AG08395 (cell line): ENCODE measurements at places on chromosomes 2 and 18.

GRCh38 chr2:88442473-88442872 is 10.0 kb downstream of the FOXI3 start:
- DNase-seq = no peak

DNA sequence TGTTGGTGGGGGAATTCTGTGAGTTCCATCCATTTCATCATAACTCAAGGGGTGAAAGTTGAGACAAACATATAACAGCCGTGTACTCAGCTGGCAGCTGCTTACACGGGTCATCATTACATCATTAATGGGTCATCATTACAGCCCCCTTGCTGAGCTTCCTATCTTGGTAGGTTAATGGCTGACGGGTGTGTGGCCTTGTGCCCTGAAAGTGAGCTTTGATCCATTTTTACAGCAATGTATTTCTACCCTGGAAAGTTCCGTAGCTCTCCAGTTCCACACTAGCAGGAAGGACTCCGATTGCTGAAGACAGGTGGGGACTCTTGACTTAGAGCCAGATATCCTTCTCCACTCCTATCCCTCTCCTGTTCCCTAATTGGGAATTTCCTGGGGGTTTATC is 105.2 kb upstream of the DLX2 start:
- DNase-seq = no peak

DNA sequence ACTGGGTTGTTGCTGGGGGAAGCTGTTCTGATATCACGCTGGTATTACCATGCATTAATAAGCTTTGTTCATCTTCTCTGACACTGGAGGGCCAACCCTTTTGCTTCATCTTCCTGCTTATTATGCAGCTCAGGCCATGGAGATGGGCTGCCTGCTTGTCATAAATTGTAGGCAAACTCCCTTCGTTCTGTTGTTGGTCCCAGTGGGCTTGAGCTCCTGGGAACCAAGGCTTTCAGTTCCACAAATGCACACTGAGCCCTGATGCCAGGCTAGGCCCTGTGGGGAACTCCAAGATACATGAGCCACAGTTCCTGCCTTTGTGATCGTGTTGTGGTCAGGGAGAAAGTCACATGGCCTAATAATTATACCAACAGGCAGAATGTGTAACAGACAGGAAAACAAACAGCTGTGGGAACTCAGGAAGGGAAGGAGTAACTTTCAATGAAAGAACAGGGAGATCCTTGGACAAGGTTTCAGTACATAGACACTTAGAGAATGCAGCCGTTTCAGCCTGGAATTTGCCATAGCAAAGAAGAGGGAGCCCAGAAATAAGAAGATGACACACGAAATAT is 49.0 kb upstream of the BCL2L11 start:
- DNase-seq = peak; percentile 67

- DNase-seq = no peak
Observed at GRCh38 chr18:76963936-76964335, 141.6 kb downstream of the ZNF236 start.

- DNase-seq = no peak
Observed at GRCh38 chr2:197661626-197662025, 13.8 kb downstream of the RFTN2 start.

GRCh38 chr2:137992039-137992646 is 27.9 kb downstream of the HNMT start:
- no peak for DNase-seq

DNA sequence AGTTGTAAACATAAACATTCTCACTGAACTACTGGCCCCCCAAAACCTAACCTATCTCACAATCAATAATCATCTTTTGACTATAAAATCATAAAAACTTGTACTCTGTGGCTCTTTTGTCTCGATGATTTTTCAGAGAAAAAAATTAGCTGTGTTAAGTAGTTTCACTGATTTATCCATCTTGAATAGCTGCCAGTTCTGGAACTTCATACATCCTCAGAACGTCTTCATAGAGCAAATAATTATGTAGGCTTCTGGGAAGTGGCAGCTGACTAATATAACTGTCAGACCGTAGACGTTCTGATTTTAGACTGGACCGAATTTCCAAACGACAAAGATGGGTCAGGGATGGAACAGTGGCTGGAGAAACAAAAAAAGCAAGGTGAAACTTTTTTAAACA is 97.3 kb upstream of the CHAC2 start:
- DNase-seq = no peak

DNA sequence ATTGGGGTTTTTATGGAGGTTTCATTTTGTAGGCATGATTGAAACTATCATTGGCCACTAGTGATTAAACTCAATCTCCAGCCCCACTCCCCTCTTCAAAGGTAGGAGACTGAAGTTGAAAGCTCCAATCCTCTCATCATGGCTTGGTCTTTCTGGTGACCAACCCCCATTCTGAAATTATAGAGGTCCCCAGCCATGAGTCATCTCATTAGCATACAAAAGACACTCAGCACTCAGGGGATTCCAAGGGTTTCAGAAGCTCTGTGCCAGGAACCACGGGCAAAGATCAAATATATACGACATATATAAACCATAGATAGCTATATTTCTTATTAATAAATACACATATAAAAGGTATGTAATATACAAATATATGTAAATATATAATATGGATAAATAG is 256.0 kb upstream of the POU3F3 start:
- DNase-seq = no peak

GRCh38 chr2:17470855-17471641 is 47.2 kb downstream of the RAD51AP2 start:
- DNase-seq = no peak

GRCh38 chr2:85410584-85411404 is 628 bp upstream of the CAPG start:
- DNase-seq = no peak

- DNase-seq = no peak
Observed at GRCh38 chr2:219907011-219907365, 279.6 kb downstream of the SLC4A3 start.

DNA sequence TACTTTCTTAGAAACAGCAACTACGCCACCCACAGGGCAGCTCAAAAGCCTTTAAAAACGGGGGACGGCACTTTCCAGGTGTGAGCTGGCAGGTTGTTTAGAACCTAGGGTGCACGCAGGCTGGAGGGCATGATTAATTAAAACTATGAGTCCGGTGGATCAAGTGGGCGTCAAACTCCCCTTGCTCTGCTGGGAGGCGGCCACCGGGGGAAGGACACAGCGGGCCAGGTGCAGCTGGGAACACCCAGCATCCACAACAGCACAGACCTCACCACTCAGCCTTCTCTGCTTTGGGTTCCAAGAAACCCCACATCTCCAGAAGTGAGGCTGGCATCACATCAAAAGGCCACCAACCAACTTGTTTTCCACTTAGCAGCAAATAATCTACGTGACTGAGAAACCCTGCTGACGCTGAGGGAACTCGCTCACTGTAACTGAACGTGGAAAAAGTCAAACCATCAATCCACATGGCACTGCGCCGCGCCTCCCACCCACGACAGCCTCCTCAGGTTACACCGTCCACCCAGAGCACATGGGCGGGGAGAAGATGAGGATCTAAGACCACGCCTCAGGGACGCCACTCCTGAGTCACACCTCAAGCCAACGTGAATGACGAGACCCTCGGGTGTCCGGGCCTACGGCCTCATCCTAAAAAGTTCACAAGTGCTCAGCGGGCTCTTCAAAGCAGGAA is 118.2 kb downstream of the ZNF516 start:
- DNase-seq = no peak

DNA sequence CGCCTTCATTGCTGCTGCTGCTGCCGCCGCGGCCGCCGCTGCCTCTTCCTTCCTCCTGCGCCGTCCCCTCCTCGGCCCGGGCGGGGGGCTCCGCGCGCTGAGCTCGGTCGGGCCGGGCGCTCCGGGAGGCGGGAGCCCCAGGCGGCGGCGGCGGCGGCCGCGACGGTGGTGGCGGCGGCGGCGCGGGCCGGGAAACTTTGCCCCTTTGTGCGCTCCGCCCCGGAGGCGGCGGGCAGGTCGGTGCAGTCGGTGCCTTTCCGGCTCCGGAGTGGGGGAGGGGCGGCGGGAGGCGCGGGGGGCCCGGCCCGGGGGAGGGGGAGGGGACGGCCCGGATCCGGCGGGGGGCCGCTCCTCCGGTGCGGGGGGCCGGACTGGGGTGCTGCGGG is 205 bp downstream of the TET3 start:
- DNase-seq = no peak

DNA sequence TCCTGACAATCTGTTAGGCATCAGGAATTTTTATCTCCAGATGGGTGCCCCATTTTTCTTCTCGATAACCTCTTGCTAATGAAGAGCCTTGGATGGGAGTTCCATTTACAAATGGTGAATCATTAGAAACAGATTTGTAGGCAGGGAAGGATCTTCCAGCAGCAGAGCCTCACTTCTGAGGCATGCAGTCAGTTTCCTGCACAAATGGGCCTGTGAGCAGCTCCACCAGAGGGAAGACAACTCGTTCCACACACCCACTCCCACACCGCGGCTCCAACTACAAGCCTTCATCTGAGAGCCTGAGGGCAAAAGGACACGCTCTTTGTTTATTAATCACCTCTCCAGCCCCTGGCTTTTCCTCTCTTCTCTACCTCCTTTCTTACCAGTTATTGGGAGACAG is 108.5 kb downstream of the CTAGE1 start:
- peak; percentile 70 for DNase-seq

DNA sequence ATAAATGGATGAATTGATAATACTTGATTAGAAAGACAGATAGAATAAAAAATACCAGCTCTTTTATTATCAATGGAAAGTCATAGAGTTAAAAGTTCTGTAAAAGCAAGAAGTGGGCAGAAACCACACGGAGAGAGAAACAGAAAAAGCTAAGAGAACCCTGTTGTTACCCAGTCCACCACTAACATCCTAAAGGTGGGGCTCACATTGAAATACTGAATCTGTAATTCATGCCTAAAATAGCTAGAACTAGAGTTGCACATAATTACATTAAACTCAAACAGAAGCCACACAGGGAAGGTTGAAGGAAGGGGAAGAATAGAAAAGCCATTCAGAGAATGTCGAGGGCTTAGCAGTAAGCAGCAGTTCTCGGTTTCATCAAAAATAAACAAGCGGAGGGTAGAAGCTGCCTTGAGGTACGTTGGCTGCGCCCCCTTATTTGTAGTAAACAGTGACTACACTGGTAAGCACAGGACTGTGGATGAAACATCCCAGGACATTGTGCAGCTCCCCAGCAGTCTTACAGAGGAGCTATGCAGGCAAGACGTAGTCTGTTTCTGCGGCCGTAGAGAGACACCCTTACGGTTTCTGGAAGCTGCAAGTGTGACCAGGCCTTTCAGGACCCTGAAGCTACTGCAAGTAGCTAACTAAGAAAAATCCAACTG is 1247.0 kb upstream of the GYPC start:
- DNase-seq = no peak

- DNase-seq = no peak
Observed at GRCh38 chr2:106144621-106145331, 49.3 kb downstream of the UXS1 start.

DNA sequence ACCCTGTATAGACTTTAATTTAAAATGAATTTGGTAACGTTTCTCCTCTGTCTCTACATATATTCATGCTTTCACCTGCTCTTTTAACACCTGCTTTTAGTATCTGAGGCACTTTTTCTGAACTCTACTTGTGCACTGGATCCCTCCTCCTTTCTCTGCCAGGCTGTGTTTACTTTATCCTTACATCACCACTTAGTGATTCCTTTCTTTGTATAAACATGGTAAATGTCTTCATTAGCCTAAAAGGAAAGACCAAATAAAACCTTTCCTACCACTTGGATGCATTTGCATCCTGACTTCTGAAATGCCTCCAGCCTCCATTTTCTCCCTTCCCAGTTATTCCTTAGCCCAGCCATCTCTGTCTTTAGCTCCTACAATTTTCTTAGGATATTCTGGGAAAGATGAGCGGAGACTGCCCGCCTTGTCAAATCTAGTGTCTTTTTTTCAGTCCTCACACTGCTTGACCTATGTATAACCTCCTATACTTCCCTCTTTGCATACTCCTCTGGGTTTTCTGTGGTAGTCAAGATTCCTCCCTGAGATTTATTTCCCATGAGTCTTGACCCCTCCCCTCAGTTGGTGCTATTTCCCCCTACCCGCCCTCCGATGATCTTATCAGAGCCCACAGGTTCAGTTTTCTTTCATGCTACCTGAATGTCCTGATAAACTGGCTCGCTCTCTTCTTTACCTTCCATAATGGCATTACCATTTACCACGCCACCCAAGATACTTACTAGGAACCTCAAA is 44.8 kb downstream of the REL start:
- no peak for DNase-seq

DNA sequence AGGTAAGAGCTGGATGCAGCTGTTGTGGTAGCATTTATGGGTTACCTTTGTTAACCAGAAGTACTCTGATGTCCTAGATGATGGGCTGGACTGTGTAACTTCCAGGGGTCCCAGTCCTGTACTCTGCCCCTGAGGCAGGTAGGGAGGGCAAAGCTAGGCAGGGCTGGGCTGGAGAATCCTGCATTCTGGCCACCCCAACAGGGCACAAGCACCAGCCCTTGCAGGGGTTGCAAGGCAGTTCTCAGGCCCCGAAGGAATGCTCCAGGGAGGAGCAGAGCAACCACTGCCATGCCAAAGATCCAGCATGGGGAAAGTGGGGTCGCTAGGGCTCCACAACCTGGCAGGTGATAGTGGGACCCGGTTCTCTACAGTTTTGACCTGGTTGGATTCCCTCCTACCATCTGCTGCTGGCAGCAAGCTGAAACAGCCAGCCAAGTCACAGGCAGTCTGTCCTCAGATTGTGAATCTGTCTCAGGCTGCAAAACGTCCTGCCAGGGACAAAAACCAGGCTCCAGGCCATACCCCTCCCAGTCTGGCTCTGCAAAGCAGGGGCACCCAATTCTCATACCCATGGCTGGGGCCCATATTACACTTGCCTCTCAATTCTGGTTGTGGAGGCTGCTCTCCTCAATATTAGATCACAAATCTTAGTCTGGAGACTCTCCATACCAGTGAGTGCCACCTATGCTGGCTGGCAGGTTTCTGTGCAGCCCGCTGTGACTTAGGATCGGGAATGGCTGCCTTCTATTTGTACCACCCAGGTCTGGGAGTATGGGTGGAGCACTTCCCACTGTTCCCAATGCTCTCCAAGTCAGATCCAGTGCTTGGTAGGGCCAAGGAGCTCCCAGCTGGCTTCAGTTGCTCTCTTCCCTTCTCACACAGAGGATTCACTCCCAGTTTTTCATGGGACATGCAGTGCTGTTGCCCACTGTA is 61.1 kb downstream of the SMCHD1 start:
- no peak for DNase-seq

- DNase-seq = no peak
Observed at GRCh38 chr2:129857200-129857599, 122.3 kb upstream of the RAB6C start.

DNA sequence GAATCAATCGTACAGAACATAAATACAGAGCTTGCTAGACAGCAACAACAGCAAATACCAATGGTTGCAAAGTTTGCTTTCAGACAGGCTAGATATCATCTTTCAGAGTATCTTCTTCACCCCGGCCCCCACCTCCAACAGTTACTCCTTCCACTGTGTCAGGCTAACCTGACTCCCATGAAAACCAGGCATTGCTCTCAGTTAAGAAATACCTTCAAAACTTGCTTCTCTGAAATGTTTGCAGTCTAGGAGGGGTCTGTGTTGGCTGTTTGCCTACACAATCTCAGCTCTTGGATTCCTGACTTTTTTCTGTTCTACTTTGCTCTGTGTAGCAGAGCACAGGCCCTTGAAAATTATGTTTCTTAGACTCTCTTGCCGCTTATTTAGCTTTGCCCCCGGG is 599.5 kb upstream of the SYT4 start:
- no peak for DNase-seq
